ENCODE measurements at places on chromosomes 2 and 18.

GRCh38 chr2:10126632-10127026 lies 4.1 kb downstream of the RRM2 start:
- DNase-seq: no peak

GRCh38 chr2:168470320-168471162 lies 14.5 kb downstream of the CERS6 start:
- no peak for DNase-seq

- DNase-seq: no peak
Observed at GRCh38 chr2:78993518-78994148, 31.9 kb upstream of the REG3G start.

DNA sequence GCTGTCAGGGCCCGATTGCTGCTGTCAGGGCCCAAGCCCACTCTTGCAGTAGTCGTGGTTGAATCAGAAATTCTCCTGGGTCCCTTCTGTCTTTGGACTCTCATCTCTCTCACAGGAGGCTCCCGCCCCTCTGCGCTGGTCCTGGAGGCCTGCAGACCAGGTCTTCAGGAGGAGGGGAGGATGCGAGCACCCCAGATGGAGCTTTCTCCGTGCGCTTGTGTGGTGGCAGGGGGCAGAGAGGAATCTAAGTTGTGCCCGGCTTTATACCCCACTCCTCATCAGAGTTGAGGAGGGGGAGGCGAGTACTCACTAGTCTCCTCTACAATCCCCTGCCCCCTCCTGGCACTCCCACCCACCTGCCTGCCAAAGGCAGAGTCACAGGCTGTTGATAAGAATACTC lies 10.4 kb downstream of the EN1 start:
- DNase-seq: no peak

GRCh38 chr18:54184836-54185235 lies 39.6 kb downstream of the MBD2 start:
- no peak for DNase-seq

DNA sequence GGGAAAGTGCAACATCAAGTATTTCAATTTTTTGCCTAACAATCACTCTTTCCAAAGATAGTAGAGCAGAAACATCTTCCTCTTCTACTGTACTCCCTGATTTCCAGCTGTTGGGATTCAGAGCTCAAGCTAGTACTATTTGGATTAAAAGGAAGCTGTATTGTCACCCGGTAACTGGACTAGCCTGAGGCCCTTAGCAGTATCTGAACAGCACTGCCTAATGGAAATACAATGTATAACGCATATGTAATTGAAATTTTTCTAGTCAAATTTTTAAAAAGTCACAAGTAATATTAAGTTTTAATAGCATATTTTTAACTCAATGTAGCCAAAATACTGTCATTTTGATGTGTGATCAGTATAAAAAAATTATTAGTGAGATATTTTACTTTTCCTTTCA lies 86.2 kb downstream of the COX7A2L start:
- DNase-seq: no peak

- DNase-seq: no peak
Observed at GRCh38 chr18:11323359-11323819, 174.0 kb upstream of the PIEZO2 start.

GRCh38 chr2:34723683-34724082 lies 1124.6 kb upstream of the FAM98A start:
- DNase-seq: no peak

- no peak for DNase-seq
Observed at GRCh38 chr18:46250812-46251173, 146.6 kb downstream of the HAUS1 start.

DNA sequence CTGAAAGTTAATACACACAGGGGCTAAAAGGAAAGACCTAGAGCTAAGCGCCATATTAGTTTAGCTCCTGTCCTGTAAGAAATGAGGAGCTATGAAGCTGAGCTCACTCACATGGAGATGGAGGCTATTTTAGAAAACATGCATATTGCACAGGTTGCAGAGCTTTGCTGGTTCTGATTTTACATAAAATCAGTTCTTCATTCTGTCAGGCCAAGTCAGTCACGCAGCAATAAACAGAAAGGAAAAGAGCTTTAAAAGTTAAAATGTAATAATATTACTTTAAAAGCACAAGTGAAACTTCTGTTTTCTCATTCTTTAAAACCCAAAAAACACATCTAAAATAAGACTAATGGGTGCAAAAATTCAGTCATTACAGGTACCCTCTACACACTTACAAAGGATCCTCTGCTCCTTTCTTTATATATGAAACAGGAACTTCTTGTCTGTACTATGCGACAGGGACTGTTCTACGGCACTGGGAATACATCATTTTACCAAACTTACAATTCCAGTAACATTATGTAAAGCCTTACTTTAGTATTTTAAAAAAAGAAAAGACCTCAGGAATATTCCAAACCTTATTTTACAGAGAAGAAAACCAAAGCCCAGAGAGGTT lies 113.8 kb downstream of the THADA start:
- DNase-seq: no peak

DNA sequence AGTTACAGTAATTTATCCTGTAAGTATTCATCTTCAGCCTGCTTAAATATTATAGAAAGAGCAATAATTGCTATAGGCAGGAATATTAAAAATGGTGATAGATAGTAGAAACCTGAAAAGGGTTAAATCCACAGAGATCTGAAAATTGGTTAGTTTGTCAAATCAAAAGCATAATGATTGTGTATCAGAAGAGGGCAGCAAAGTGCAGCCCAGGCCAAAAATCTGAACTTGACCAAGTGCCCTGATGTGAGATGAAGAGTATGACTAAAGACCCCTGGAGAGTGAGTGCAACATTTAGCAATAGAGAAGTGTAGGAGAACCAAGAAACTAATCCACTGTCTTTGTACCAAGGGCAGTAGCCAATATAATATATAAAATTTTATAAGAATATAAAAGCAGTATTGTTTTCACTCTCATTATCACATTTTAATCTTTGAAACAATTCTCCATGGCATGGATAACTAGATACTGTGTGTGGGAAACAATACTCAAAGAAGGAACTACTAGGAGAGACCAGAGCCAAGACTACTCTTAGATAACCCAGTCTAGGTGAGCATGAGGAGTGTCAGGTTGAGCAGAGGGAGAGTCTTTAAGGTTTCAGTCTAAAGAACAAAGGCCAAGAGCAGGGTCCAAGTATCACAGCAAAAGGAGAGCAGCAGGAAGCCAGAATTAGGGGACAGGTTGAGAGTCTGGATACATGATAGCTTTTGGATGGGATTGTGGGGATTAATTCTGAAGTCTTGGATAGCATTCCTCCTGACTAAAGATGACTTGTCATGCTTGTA lies 148.7 kb downstream of the CALCRL start:
- DNase-seq: no peak

GRCh38 chr18:7062811-7063210 lies 54.8 kb downstream of the LAMA1 start:
- DNase-seq: no peak

DNA sequence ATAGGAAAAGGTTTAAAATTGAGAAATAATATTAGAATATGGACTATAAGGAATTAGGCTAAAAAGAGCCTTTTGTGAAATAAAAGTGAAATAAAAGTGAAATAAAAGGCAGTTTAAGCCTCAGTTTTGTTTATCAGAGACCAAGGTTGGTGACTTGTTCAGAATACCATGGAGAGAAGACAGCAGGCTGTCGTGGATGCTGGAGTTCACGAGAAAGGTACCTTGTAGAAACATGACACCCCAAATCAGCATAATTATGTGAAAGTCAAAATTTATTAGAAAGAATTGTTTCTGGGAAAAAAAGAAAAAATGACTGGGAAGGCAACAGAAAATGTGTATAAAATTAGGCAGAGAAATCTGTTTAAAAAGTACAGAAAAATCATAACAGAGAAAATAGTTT lies 46.5 kb upstream of the SPAG16 start:
- no peak for DNase-seq

- DNase-seq: no peak
Observed at GRCh38 chr2:110732422-110733413, at the start of gene ACOXL. ACOXL (plus strand) TSS chr2:110732573; CDS start chr2:110768390, 35,817 bp downstream.

DNA sequence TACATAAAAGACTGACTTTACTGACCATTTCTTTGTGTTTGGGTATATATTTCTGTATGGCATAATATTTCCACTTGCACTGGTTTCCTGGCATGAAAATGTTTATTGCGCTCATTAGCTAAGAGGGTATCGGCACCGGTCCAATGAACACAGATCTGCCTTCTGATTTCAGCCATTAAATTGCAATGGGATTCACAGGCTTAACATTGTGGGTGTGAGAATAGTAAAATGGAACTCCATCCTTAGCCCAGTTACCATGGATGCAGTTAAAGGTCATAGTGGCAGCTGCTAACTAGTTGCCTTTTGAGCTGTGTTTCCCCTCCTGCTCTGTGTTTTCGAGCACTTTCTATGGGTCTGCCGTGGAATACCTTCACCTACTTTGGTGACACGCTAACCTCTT lies 352.6 kb upstream of the POU3F3 start:
- no peak for DNase-seq

DNA sequence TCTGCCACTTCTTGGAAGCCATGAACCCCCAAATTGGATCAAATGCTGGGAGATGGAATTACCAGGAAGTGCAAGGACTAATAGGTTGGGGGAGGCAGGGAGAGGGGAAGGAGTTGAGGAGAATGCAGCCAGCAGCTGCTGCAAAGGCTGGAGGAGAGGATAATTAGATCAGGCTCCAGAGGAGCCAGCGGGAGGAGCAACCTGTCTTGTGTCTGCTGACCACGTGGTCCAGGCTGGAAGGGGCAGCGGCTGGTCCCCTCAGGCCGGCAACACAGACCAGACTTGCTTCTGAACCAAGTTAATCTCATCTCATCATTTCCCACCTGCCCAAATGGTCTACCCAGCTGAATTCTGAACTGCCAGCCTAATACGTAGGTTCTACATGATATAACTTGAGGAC lies 68.3 kb downstream of the MRO start:
- DNase-seq: no peak

GRCh38 chr2:159285929-159286708 lies at the start of gene WDSUB1:
WDSUB1 (minus strand) TSS chr2:159286703; CDS start chr2:159283069, 3,634 bp downstream.
- peak; percentile 64 for DNase-seq

DNA sequence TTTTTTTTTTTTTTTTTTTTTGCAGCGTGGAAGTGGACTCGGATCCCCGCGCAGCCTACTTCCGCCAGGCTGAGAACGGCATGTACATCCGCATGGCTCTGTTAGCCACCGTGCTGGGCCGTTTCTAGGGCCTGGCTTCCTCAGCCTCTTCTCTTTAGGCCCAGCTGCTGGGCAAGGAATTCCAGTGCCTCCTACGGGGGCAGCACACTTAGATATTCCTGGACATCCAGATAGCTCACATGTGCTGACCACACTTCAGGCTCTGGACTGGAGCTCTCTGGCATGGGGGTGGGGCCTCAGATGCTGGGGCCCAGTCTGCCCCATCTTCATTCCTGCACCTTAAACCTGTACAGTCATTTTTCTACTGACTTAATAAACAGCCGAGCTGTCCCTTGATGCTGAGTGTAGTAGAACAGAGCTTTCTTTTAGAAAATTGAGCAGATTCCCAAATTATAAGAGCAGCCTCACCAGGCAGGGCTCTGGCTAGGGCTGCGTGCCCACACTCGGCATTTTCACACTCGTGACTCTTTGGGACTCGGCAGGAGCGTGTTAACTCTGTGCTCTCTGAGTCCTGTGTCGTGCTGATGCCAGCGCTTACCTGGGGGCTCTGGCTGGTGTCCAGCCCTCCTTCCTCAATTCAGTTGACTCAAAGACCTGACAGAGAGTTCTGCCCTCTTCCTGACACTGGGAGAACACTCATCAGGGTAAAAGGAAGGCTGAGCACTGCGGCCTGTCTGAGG lies 19.3 kb downstream of the SLC30A3 start:
- DNase-seq: no peak

GRCh38 chr2:57892920-57893319 lies 153.7 kb upstream of the VRK2 start:
- DNase-seq: no peak

DNA sequence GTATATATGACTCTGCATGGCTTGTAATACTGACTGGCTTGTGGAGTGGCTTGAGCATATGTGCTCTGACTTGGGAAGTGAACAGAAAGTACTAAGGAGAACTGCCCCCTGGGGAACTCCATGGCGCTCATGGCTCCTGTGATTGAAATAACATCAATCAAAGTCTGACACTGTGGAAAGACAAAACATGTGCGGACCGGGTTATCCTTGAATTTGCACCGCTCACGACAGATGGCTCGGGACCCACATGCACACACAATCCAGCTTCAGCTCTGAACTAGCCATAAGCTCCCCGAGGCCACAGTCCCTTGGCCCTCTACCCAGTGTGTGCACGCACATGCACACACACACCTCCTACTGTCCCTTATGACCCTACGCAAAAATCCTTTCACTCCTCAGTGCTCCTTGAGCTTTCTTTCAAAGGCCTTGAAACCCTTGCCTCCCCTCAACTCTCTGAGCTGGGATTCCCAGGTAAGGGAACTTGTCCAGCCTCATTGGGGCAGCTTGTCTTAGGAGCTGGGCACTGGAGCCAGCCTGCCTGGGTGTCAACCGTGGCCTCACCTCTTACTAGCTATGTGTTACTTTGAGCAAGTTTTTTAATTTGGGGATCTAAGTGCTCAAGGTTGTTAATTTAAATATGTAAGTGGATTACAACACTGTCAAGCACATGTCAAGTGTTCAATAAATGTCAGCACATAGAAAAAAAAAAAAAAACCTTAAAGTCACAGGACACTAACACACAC lies 43.6 kb downstream of the MRPS5 start:
- no peak for DNase-seq

DNA sequence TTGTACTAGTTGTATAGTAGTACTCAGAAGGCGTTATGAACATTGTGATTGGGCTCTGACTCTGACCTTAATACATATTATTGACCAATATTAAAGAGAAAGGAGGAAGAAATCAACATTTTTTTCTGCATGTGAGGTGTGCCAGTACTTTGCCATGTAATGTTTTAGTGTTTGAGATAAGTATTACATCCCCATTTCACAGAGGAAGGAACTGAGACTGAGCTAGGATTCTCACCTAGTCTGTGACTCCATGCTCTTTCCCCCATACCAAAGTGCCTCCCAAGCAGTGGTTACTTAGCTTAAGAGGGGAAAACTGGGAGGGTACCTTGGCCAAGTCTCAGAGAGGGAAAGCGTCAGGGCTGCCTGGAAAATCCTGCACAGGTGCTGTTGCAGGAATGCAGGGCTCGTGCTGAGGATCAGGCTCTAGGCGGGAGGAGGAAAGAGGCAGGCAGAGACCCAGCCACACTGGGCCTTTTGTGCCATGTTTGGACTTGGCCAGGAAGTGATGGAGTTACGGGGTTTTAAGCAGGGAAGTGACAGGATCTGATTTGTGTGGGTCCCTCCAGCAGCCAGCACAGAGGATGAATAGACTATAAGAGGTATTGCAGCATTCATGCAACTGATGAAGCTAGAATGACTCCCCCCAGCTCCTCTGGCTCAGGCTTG lies 1.7 kb downstream of the PNKD start:
- no peak for DNase-seq

DNA sequence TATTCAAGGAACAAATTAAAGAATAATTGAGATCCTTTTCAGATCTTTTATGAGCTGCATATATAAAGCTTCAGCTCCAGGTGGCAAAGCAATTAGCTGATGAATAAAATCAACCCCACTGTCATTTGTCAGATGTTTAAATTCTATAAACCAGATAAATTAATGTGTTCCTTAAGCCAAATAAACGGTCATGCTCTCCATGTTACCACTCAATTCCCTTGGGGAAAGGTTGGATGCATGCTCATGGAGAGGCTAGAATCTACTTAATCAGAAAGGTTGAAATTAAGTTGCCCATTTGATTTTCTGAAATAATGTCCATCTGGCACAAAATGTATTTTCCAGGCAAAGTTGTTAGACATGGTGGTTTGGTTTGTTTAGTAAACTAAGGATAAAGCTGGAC lies 282.5 kb upstream of the SPRED2 start:
- DNase-seq: no peak

- peak; percentile 16 for DNase-seq
Observed at GRCh38 chr2:169734169-169734847, 676 bp downstream of the KLHL23 start.
